IMR-90 (cell line): ENCODE measurements at places on chromosomes 12 and 14. TPM values are rescaled to one million over a fixed set of nuclear protein-coding genes. Genes with fewer than 3 reads are reported as not detected.

DNA sequence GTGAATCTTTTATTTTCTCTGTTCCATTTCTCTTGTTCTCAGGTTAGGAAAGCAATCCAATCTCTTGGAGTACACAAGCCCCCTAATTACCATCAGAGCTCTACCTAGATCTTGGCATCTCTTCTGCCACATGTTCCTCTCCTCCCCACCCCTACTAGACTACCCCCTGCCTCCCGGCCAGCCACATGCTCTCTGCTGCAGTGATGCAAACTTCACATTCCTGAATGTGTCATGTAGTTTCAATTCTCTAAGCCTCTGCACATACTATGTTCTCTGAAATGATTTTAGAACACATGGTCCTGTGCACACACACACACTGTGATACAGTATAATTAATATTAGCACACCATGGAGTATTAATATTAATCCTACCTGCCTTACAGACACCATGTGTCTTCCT is 104.6 kb downstream of the EFCAB11 start:
- DNase-seq = peak; percentile 83

- no peak for DNase-seq
Measured at GRCh38 chr12:101044512-101045059, 165.5 kb downstream of the SLC5A8 start.

- DNase-seq = peak; percentile 53
Measured at GRCh38 chr14:64294672-64295413, 672 bp upstream of the ESR2 start.

DNA sequence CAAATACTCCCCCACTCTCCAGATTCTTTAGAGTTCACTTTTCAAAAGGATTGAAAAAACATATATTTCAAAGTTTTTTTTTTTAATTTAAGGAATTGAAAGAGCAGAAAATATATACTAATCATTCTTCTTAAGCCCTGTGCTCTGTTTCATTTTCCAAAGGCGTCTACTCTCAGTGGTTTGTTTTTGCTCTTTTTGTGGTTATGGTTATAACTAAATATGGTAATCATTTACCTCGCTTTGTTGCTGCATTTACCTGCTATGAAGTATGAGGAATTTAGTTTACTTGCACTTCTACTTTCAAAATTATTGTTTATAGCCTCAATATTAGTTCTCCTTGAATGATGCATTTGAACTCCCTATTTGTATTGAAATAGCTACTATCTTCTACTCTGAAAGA is 55.9 kb upstream of the LRRK2 start:
- DNase-seq = no peak

Gene LALBA
- total RNA-seq = not detected in 2 replicates

Gene TRHDE
- 65.1 and 97.8 TPM in 2 replicates for total RNA-seq
